ENCODE measurements at places on chromosomes 7 and 10.
A peak's percentile ranks its signal among the peaks of the same experiment; 100 is the strongest.

DNA sequence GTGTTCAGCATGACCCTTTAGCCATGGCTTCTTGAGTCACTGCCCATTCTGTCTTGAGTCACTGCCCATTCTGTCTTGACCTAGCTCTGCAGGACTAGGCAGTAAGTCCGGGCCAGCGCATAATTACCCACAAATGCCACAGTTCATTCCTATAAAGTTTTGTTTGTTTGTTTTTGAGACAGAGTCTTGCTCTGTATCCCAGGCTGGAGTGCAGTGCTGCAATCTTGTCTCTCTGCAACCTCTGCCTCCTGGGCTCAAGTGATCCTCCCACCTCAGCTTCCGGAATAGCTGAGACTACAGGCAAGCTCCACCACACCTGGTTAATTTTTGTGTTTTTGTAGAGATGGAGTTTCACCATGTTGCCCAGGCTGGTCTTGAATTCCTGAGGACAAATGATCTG lies 32.7 kb upstream of the TARP start:
- no peak overlapping the region for H3K27ac ChIP-seq
- peaks cover 41% of the 10 kb centered on the region for H3K27me3 ChIP-seq
- H3K4me3 ChIP-seq: no peak overlapping the region
- DNase-seq: no peak
- H3K36me3 ChIP-seq: no peaks in the 10 kb centered on the region

GRCh38 chr10:13302821-13303555 lies 3.1 kb upstream of the PHYH start:
- no peaks in the 10 kb centered on the region for H3K27me3 ChIP-seq
- no peaks in the 10 kb centered on the region for H3K36me3 ChIP-seq
- peak overlapping the region; percentile 69 for H3K27ac ChIP-seq
- H3K4me3 ChIP-seq: peak overlapping the region; percentile 66
- peaks cover 34% of the 10 kb centered on the region for H3K4me1 ChIP-seq
- DNase-seq: no peak

DNA sequence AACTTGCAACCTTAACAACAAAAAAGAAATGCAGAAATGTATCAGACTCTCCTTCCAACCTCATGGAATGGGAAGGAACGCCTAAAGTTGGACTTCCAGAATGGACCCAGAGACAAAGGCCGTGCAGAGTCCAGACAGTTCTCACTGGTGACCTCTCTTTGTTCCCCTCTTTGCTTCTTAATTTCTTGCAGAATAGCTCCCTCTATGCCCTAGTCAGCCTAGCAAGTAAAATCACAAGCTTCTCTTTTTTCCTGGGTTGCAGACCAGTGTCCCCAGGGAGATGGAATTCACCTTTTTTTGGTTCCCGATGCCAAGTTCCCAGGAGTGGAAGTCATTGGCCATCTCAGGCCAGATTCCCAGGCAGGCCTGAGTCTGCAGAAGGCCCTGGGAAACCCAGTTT lies 278.0 kb downstream of the CCSER2 start:
- no peaks in the 10 kb centered on the region for H3K4me1 ChIP-seq
- peaks cover 47% of the 10 kb centered on the region for H3K27me3 ChIP-seq
- H3K27ac ChIP-seq: no peak overlapping the region
- no peak overlapping the region for H3K4me3 ChIP-seq
- DNase-seq: no peak

GRCh38 chr7:134289423-134289822 lies 27.3 kb downstream of the SLC35B4 start:
- no peak for DNase-seq
- H3K4me1 ChIP-seq: peaks cover 7% of the 10 kb centered on the region
- no peaks in the 10 kb centered on the region for H3K27me3 ChIP-seq
- H3K36me3 ChIP-seq: no peaks in the 10 kb centered on the region
- H3K4me3 ChIP-seq: no peak overlapping the region

DNA sequence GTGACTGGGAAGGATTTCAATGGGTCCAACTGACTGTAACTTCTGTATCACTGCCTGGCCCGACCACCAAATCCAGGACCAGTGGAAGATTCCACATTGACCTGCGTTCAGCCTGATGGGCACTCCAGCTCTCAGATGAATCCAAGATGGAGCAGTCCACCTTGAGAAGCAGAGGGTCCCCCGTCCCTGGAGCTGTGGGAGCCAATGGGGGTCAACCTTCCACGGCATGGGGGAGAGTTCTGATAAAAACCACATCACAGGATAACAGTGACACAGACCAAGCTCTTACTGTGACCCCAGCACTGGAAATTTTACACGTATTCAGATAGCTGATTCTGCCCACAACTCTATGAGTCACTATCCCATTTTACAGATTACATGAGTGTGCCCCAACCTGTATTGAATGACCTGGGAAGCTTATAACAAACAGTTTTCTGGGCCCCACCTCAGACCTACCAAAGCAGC lies 11.2 kb downstream of the ZCCHC24 start:
- no peak for DNase-seq
- H3K36me3 ChIP-seq: no peaks in the 10 kb centered on the region
- H3K27me3 ChIP-seq: no peaks in the 10 kb centered on the region
- peaks cover 23% of the 10 kb centered on the region for H3K4me1 ChIP-seq

DNA sequence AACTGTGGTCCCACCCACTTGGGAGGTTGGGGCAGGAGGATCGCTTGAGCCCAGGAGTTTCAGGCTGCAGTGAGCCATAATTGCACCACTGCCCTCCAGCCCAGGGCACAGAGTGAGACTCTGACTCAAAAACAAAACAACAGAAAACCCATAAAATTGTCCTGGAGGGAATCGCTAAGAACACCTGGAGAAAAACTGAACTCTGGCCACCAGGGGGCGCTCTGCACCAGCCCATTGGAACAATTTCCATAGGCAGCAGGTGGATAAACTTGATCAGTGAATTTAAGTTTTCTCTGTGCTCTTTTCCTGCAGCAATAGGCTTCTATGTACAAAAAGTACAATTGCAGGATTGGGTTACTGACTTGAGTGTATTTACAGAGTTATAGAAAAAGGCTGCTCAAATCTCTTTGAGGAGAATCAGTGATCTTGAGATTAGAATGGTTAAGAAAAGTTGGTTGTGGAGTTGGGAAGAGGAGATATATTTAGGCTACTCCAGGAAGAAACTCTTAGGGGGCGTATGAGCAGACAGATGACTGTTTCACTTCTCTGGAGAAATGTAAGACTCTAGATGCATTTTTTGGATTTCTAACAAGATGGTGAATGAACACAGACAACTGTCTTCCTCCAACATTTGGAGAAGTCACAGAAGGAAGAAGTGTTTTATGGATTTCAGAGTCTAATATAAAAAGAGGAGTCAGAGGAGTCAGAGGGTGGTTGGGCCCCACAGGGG lies 274.9 kb upstream of the GALNT17 start:
- H3K4me1 ChIP-seq: no peaks in the 10 kb centered on the region
- H3K4me3 ChIP-seq: no peak overlapping the region
- H3K27me3 ChIP-seq: no peaks in the 10 kb centered on the region
- no peaks in the 10 kb centered on the region for H3K36me3 ChIP-seq
